Lung (tissue), 17 donors: ENCODE measurements at places on chromosomes 16 and 17. TPM values are rescaled to one million over a fixed set of nuclear protein-coding genes. Genes with fewer than 3 reads are reported as not detected.

DNA sequence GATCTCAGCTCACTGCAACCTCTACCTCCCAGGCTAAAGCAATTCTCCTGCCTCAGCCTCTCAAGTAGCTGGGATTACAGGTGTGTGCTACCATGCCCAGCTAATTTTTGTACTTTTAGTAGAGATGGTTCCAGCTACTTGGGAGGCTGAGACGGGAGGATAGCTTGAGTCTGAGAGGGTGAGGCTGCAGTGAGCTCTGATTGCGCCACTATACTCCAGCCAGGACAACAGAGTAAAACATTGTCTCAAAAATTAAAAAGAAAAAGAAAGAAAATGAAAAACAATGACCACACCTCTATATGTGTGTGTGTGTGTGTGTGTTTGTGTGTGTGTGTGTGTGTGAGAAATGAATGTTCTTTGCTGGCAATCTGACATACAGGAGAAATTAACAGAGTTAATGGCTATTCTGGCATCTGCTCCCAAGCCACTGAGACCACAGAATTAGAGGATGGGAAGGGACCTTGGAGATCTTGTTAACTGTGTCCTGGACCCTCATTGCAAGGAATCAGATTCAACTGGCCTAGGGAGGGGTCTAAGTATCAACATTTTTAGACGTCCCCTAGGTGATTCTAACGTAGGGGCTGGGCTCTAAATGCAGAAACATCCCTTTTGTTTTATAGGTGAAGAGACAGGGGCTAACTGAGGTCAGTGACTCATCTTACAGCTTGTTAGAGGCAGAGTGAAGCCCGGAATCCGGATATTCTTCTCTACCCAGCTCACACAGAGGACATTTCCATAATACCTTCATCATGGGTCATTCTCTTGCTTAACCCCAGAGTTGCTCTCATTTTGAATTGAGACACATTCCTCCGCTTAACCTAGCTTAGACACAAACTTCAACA, 16.4 kb upstream of the MARCHF10 start:
- H3K27ac ChIP-seq = no peak overlapping the region
- no peaks in the 10 kb centered on the region for H3K4me1 ChIP-seq
- no peak overlapping the region for H3K4me3 ChIP-seq
- no peak for DNase-seq
- no peaks in the 10 kb centered on the region for H3K27me3 ChIP-seq

- H3K4me3 ChIP-seq = no peak overlapping the region
- no peaks in the 10 kb centered on the region for H3K36me3 ChIP-seq
- peaks cover 13% of the 10 kb centered on the region for H3K4me1 ChIP-seq
These were observed 56.1 kb downstream of the PLXDC1 start for GRCh38 chr17:39095309-39095686.

DNA sequence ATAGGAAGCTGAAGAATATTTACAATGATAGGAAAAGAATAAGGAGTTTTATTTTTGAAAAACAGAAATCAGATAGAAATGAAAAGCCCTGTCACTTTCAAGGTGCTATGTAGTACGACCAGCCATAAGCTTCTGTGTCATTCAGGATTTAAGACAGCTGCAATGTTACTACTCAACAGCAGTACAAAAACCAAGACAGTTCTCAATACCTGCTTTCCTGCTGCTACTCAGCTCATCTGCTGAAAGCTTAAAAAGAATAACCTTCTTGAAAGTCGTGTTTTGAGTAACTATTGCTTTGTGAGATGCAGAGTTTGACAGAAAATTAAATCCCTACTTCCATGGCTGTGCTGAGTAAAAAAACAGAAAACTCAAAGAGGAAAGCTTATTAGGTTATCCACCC, 8.7 kb downstream of the GRB2 start:
- no peaks in the 10 kb centered on the region for H3K27me3 ChIP-seq
- no peak overlapping the region for H3K27ac ChIP-seq
- H3K4me1 ChIP-seq = peaks cover 28% of the 10 kb centered on the region
- no peak for DNase-seq

GRCh38 chr16:11603331-11603750, 16.6 kb upstream of the LITAF start:
- H3K4me1 ChIP-seq = peaks cover 12% of the 10 kb centered on the region
- peak; percentile 65 for DNase-seq
- H3K27ac ChIP-seq = no peak overlapping the region
- H3K4me3 ChIP-seq = no peak overlapping the region
- no peaks in the 10 kb centered on the region for H3K27me3 ChIP-seq
- H3K36me3 ChIP-seq = no peaks in the 10 kb centered on the region

GRCh38 chr16:84687715-84688114, 12.1 kb upstream of the USP10 start:
- no peak overlapping the region for H3K4me3 ChIP-seq
- H3K27ac ChIP-seq = no peak overlapping the region
- no peaks in the 10 kb centered on the region for H3K4me1 ChIP-seq
- no peak for DNase-seq
- H3K36me3 ChIP-seq = no peaks in the 10 kb centered on the region

DNA sequence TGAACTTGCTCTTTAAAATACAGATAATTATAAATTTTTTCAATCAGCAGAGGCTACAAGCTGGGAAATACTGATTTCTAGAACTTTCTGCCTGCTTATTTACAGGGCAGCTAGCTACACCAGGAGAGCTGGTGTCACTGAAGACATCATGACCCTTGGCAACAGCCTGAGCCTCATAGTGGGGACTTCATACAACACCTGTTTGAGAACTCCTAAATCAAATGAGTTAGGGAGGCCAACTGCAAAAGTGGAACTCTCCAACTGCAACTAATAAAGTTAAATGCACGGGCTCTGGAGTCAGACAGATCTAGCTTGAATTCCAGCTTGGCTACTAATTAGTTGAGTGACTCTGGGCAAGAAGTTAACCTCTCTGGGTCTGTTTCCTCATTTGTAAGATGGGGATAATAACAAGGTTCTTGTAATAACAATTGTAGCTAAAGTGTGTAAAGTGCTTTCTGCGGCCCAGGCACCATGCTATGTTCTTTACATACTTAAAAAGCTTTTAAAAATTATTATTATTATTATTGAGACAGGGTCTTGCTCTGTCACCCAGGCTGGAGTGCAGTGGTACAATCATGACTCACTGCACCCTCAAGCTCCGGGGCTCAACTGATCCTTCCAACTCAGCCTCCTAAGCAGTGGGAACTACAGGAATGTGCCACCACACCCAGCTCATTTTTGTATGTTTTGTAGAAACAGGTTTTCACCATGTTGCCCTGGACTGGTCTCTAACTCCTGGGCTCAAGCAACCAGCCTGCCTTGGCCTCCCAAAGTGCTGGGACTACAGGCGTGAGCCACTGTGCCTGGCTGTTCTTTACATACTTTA, 33.4 kb downstream of the VAC14 start:
- H3K27me3 ChIP-seq = no peaks in the 10 kb centered on the region
- H3K4me1 ChIP-seq = no peaks in the 10 kb centered on the region
- DNase-seq = no peak
- H3K4me3 ChIP-seq = no peak overlapping the region
- H3K27ac ChIP-seq = no peak overlapping the region

DNA sequence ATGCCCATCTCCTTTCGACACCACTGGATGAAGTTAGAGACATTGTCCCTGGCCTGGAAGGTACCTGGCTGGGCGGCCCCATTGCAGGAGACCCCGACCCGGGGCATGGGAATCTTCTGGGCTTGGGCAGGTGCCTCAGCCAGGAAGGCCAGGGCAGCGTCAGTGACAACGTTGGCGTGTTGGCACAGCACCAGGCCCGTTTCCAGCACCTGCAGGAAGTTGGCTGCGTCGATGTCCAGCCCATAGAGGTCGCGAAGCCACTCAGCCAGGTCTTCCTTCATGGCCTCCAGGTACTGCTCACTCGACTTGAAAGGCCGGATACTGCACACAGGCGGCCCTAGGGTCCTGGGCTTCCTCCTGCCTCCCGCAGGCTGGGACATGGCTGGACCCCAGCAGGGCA, 568 bp downstream of the GAS2L2 start:
- no peaks in the 10 kb centered on the region for H3K4me1 ChIP-seq
- H3K27ac ChIP-seq = no peak overlapping the region
- H3K4me3 ChIP-seq = no peak overlapping the region
- H3K27me3 ChIP-seq = peaks cover 21% of the 10 kb centered on the region

- no peaks in the 10 kb centered on the region for H3K4me1 ChIP-seq
- no peaks in the 10 kb centered on the region for H3K36me3 ChIP-seq
- H3K27me3 ChIP-seq = no peaks in the 10 kb centered on the region
- no peak for DNase-seq
- no peak overlapping the region for H3K4me3 ChIP-seq
These were observed 341.0 kb upstream of the TNRC6C start for GRCh38 chr17:77617516-77617915.

DNA sequence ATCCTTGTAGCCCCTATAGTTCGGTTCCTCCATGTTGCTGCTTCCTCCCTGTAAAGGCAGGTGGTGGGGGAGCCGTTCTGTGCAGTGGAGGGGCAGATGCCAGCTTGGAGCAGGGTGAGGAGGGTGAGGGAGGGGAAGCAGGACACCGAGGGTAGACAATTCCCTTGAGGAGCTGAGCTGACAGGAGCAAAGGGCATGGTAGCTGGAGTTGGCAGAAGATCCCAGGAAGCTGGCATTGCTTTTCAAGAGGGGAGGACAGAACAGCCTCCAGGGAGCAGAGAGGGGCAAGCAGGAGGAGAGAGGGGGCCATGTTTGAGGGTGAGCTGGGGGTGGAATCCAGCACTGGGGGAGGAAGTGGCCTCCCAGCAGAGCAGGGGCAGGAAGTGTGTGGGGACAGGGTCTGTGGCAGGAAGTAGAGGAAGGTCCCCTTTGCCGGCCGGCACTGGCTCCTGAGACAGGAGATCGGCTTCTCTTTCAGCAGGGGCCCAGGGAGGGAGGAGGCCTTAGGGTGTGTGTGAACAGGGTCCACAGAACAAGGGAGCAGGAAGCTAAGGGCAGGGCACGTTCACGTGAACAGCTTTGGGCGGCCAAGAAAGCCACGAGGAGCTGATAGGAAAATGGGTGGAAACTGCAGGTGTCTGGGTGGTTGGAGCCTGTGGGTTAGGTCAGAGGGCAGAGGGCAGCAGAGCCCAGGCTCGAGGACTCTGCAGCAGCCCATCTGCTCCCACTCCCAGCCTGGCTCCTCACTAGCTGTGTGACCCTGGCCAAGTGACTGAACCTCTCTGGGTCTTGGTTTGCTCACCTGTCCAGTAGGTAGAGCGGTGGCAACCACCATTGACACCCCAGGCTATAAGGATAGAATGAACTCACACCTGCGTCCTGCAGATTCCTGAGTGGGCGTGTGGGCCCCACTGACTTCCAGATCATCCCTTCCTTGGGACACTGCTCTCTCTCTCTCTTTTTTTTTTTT, 17.5 kb upstream of the SPNS2 start:
- peaks cover 15% of the 10 kb centered on the region for H3K4me1 ChIP-seq
- no peaks in the 10 kb centered on the region for H3K27me3 ChIP-seq
- DNase-seq = no peak

DNA sequence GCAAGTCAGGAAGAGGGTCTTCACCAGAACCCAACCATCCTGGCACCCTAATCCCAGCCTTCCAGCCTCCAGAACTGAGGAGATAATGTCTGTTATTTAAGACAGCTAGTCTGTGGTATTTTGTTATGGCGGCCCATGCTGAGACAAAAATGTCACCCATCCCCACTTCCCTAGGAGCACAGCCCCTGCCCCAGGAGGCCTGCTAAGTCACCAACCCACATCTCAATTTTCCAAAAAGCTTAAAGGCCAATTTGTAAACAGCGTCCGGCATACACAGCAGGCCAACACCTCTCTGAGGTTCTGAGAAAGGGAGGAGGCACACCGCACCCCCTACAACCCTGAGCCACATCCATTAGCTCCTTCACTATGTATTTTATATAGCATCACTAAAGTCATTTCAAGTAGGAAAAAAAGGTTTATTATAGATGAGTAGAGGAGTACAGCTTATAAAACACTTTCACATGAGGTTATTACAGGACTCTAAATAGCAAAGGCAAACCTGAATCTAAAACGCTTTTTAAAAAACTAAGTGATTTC, 6.9 kb downstream of the TMEM170A start:
- H3K4me3 ChIP-seq = no peak overlapping the region
- no peak overlapping the region for H3K27ac ChIP-seq
- no peaks in the 10 kb centered on the region for H3K27me3 ChIP-seq
- peaks cover 2% of the 10 kb centered on the region for H3K36me3 ChIP-seq
- no peak for DNase-seq

- no peaks in the 10 kb centered on the region for H3K27me3 ChIP-seq
- no peak for DNase-seq
- no peak overlapping the region for H3K27ac ChIP-seq
- H3K4me1 ChIP-seq = peaks cover 11% of the 10 kb centered on the region
These were observed 25.2 kb downstream of the DNAH2 start for GRCh38 chr17:7742729-7743128.

DNA sequence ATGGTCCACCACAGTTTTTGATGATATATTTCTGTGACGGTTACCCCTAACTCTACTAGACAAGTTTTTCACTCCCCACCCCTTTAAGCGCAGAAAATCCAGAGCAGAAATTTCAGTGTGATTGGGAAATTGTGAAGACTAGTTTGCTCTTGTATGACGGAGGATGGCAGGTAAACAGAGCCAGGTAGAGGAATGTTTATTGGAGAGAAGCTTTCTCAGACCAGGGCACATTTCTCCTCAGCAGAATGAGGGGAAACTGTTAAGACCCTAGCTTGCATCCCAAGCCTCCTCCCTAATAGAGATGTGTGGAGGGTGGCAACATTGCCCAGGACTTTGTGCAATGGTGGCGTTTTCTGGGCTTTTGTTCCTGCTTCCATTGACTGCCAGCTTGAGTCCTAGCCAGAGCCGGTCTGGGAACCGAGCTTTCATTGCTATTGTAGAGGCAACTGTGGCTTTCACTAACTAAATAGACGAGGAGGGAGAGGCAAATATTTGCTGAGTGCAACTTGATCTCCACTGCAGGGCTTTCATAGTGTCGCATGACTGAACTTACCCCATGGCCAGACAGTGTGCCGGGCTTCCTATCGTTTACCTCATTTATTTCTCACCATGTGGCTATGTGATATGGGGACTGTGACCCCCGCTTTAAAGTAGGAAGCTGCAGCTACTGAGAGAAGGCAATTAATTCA, 159.6 kb upstream of the MPHOSPH6 start:
- H3K4me1 ChIP-seq = peaks cover 2% of the 10 kb centered on the region
- DNase-seq = peak; percentile 63
- H3K27me3 ChIP-seq = no peaks in the 10 kb centered on the region
- no peak overlapping the region for H3K27ac ChIP-seq

DNA sequence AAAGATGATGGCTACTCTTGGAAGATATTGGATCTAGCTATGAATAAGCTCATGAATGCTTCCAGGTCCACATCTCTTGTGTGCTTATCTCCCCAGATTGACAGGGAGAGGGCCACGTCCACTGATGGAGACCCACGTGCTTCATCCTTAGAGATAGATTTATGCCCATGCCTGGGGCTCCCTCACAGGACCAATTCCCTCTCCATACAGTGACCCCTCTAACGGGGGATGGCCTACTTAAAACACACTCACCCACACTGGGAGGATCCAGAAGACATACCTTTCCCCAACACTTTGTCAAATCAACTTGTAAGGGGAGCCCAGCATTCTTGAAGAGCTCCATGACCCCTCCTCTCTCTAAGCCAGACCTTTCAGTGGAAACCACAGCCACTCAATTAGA, 169.7 kb upstream of the CDH5 start:
- no peak overlapping the region for H3K4me3 ChIP-seq
- H3K36me3 ChIP-seq = no peaks in the 10 kb centered on the region
- H3K27me3 ChIP-seq = no peaks in the 10 kb centered on the region
- DNase-seq = no peak

SLC46A1 gene
- total RNA-seq = 4.6 TPM

KRTAP16-1 gene
- not detected for total RNA-seq

SMURF2 gene
- 32.7 TPM for total RNA-seq

ZNF319 gene
- 15.3 TPM for total RNA-seq
